Esophagus mucosa (tissue), 1 donor: ENCODE measurements at places on chromosomes 1 and 21. TPM values are rescaled to one million over a fixed set of nuclear protein-coding genes. Genes with fewer than 3 reads are reported as not detected.

DNA sequence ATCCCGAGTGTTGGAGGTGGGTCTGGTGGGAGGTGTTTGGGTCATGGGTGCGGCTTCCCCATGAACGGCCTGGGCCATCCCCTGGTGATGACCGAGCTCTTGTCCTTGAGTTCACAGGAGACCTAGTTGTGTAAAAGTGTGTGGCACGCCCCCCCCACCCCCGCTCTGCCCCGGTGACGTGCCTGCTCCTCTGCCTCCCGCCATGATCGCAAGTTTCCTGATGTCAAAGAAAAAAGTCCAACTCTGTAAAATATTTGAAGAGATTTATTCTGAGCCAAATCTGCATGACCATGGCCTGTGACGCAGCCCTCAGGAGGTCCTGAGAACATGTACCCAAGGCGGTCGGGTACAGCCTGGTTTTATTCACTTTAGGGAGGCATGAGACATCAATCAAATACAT lies 125.1 kb upstream of the COL6A1 start:
- ATAC-seq: no peak

- no peak for ATAC-seq
These were observed 16.9 kb upstream of the DSCAM start for GRCh38 chr21:40863839-40864238.

DNA sequence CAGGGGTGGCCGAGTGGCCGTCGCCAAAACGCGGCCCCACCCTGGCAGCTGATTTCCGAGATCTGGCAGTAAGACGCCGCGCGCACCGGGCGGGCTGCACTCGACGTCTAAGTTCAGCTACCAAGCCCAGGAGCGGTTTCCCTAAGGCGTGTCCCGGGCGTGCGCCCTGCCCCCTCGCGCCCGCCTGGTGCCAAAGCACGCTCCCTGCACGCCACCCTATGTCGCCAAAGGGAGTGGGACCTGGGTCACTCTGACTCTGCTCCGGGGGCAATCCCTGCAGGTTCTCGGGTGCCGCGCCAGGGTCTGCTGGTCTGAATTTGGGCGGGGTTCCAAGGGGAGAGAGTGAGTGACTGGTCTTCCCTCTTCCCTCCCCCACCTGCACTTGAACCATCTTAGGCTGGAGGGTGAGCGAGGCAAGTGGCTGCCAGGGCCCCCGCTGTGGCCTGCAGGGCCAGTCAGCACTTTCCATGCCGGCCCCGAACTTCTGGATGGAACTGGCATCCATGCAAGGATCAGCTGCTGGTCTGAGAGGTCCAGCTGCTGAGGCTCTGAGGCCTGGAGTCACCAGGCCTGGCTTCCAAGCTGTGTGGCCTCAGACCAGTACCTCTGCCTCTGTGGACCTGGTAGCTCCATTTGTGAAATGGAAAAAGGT lies at the start of gene LRRC38:
Gene LRRC38, minus strand, starts transcription at position 109 of the 652 bp plus-strand sequence. CDS start 410 bp downstream, outside the sequence.
- peak; percentile 38 for ATAC-seq

DNA sequence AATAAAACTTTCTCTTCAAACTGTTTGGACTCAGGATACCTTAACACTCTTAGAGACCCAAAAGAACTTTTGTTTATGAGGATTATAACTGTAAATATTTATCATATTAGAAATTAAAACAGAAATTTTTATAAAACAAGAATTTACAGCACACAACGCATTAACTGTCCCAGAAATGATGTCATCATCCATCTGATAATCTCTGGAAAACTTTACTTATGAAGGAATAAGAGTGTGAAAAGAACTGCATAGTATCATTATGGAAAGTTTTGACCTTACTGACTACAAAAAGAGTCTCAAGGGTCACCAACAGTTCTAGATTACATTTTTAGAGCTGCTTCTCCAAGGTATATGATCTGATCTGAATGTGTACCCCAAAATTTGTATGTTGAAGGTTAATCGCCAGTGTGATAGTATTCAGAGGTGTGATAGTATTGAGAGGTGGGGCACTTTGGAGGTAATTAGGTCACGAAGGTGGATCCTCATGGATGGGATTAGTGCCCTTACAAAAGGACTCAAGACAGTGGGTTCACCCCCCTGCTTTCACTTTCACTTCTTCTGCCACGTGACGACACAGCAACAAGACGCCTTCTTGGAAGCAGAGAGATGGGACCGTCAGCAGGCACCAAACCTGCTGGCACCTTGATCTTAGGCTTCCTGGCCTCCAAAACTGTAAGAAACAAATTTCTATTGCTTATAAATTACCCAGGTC lies 95.7 kb upstream of the NR5A2 start:
- ATAC-seq: no peak

DNA sequence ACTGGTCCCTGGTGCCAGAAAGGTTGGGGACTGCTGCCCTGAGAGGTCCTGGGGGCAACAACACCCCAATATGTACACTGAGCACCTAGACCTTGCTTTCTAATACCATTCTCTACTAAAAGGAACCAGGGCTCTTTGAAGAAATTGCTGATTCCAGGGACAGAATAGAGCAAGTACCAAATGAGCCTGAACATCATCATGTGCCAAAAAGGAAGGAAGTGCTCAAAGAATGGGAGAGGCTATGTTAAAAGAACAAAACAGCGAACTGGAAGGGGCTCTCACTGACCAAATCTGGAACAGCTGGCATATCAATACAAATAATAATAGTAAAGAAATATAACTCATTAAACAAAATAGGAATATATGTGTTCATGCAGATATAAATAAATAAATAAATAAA lies 50.8 kb downstream of the PIK3R3 start:
- ATAC-seq: no peak

DNA sequence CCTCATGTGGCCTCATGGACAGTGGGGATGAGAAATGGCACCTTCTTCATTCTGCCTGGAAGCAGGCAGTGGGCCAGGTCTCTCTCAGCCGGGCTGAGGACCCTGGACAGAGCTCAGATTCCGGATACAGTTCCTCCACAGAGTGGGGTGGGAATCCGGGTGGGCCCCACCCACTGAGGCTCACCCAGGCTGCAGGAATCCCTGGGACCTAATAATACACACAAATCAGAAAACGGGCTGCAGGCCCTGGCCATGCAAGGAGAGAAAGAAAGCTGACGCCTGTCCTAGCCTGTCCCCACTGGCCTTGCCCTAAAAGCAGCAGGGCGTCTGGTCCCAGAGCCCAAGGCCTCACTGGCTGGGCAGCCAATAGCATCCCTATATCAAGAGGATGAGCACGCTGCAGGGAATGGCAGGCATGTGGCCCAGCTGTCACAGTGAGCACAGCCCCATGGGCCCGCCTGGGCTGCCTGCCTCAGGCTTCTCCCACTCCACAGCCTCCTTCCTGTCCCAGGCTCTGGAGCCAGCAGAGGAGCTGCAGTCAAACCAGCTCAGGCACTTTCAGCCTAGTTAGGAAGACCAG lies 25.3 kb downstream of the ACTA1 start:
- ATAC-seq: peak; percentile 36

GRCh38 chr1:159940006-159940620 lies 5.3 kb downstream of the IGSF9 start:
- ATAC-seq: no peak

TEX38 gene
- total RNA-seq: not detected

GPR157 gene
- 45.3 TPM for total RNA-seq

CRABP2 gene
- 1,373 TPM for total RNA-seq

CLCN6 gene
- 6.9 TPM for total RNA-seq
